ENCODE measurements at places on chromosomes 13 and 19. TPM values are rescaled to one million over a fixed set of nuclear protein-coding genes. Genes with fewer than 3 reads are reported as not detected.

FAM216B gene
- not detected for total RNA-seq

ZNF560 gene
- total RNA-seq: 0.02 TPM

WASF3 gene
- total RNA-seq: 6.8 TPM

VRK3 gene
- total RNA-seq: 32.5 TPM

PGLYRP1 gene
- not detected for total RNA-seq

- DNase-seq: peak; percentile 99
These were observed at the start of gene ALKBH7 for GRCh38 chr19:6372594-6373095. Gene ALKBH7 (plus strand): TSS chr19:6372794. CDS start chr19:6372821, 27 bp downstream.

- no peak for DNase-seq
These were observed 2.9 kb downstream of the PROSER3 start for GRCh38 chr19:35760711-35761349.

GRCh38 chr19:51274049-51274770 lies 23.3 kb downstream of the SIGLECL1 start:
- no peak for DNase-seq

DNA sequence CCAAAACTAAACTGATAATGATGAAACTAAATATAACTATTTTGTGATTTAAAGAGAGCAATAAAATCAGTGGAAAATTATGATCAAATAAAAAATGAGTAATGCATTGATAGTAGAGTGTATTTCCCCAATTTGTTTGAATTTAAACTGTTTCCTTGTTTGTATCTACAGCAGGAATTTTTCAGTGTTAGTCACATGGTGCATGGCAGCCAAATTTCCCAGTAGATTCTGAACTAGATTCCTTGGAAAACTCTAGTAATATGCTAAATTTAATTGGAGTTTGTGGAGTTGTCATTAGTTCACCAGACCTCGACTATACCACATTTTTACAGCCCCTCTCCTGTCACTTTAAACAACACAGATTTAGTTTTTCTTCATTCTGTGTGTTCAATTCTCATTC lies 156.2 kb downstream of the PCCA start:
- no peak for DNase-seq

DNA sequence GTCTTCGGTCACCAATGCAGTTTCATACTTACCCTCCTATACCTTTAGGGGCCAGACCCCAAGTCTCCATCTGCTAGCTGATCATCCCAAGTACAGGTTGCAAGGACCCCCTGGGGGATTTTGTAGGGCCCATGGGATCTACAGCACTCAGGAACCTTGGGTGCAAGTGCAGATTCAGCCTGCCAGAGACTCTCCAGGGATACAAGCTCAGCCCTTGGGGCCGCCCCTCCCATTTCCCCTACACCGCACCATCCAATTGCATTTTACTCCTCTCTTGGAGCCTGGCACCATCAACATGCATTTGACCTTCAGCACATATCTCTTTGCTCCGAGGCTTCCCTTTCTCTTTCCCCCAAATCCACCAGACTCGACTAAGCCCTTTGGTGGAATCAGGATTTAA lies 154.7 kb upstream of the ZNF536 start:
- DNase-seq: no peak

- no peak for DNase-seq
These were observed 468 bp downstream of the S1PR5 start for GRCh38 chr19:10516671-10517286.

DNA sequence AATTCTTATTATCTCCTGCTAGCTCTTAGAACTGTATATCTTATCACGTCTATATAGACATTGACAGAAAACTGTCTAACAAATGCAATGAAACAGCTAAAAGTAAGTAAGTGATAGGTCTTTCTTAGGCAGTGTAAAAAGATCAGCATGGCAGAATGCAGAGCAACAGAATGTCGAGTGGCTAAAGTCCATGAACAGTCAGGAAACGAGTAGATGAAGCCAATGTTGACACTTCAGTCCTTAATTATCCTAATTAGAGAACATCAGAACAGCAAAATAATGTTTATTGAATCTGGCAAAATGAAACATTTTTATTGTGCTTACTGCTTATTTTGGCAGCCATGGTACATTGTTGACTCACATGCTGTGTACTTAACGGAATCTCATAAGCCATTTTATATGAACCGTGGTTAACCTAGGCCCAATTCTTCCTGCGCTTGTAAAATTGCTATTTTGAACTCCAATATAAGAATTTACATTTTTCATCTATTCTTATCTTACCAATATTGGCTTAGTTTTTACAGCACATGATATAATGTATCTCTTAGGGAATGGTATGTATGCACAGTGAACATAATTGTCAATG lies 748.1 kb downstream of the DACH1 start:
- no peak for DNase-seq

DNA sequence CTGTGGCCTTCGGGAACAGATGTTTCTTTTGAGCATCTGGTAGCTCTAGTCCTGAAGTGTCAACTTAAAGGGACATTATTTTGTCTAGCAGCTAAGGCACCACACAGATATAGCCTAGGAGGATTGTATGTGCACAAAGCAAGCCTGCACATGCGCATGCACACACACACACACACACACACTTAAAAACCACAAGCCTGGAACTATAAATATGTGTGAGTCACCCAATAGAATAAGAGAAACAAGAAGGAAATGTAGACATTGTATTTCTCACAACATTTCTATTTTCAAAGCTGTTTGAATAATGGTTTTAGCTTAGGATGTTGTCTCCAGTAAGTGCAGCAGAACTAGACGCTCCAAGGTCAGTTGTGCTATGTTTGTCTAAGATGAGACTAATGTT lies 516.5 kb downstream of the SUCLA2 start:
- DNase-seq: peak; percentile 44

Data from H4 (cell line).